CD4-positive, alpha-beta T cell treated with Interleukin-17A for 1 hour (primary cell): ENCODE measurements at places on chromosomes 1 and 21.
A peak's percentile ranks its signal among the peaks of the same experiment; 100 is the strongest.

GRCh38 chr1:81554534-81554933, 246.2 kb upstream of the ADGRL2 start:
- DNase-seq: no peak

DNA sequence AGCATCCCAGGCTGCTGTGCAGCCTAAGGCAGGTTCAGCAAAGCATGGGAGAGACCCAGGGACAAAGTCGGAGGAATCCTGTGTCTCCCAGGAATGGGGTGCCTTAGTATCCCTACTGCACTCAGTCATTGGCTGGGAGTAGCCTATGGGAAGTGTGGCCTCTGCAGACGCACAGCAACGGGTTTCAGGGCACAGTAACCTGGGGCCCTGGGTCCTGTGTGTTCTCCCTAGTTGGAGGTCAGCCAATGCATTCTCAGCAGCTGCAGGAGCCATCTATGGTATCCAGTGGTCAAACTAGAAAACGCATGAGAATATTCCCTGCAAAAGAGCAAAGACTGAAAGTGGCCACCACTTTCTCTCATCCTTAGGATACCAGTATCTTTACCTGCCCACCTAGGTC, 13.7 kb upstream of the C1orf21 start:
- no peak for DNase-seq

DNA sequence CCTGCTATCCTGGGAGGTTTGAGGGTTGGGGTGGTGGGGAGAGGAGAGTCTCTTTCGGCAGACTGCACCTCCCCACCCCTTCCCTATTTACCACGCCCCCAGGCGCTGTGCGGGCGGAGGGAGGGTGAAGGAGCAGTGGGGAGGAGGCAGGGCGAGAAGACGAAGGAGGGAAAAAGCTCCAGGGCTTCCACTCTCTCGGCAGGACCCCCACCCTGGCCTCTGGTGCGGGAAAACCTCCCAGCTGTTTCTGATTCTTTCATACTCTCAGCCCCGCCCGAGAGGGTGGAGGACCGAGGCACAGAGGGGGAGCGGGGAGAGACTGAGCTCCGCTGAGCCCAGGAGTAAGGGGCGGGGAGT, 866 bp upstream of the WNT2B start:
- peak; percentile 14 for DNase-seq

GRCh38 chr21:14560139-14560538, 14.0 kb upstream of the SAMSN1 start:
- DNase-seq: no peak

DNA sequence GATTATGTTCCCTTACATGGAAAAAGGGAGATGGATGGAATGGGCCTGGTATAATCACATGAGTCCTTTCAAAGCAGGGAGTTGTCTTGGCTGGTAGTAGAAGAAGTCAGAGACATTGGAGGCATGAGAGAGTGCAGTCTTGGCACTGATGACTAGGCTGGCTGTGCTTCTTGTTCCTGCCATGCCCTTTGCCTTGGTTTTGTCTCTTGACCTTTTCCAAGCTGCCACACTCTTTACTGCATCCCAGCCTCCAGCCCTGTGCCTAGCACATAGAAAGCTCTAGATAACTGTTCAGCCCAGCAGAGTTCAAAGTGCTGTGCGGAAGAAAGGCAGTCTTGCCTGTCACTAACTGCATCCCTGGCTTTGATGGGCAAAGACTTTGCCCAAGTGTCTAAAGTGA, 412.6 kb downstream of the PRDM2 start:
- no peak for DNase-seq

- no peak for DNase-seq
These were observed 288.4 kb downstream of the SMYD3 start for GRCh38 chr1:246218686-246219085.

DNA sequence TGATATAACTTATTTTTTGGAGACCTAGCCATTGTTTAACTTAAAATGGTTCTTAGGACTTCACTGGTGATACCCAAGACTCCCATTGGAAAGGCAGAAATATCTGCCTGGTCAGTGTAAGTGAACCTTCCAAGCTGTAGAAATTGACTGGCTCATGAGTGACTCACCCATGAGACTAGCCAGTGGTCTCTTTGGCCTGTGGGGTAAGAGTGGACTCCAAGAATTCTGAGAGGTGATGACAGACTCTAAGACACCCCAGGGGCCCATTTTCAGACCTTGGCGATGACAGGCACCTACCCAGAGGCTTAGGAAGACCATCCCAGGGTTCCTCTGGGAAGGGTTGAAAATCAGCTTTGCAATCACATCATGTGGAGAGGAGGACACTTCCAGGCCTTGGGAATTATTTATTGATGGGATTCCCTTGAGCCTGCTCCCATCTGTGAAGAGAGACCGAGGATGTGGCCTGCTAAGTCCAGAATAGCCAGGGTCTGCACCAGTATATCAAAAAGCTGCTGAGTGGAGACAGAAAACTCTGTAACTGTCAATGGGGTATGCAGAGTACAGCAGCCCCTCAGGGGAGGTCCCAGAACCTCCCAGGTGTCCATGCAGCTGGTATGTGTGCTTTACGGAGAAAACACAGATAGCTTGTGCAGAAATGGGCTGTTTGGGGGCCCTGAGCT, 78.9 kb downstream of the KAZN start:
- DNase-seq: no peak

DNA sequence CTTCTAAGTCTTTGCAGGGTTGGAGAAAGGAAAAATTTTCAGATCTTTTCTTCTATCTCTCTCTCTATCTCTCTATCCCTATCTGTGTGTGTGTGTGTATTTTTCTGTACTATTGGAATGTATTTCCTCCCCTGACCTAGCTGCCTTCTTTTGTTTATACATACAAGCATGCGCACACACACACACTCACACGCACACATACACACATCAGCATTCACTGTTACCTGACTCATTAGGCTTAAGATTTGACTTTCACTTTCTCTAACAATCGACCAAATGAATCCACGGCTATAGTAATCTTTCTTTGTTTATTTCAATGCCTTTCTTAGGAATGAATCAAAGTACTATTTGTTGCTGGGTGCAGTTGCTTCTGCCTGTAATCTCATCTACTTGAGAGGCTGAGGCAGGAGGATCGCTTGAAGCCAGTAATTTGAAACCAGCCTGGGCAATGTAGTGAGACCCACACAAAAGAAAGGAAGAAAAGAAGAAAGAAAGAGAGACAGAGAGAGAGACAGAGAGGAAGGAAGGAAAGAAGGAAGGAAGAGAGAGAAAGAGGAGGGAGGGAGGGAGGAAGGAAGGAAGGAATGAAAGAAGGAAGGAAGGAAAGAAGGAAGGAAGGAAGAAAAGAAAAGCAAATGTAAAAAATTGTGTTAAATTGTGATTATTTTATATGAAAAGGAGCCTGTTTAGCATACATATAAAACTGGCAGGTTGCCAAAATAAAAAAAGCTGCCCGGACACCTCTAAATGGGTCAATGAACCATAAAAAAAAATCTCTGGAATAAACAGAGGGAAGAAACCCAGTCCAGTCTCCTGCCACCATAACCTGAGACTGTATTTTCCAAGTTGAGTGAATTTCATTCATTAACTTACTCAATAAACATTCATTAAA, 206.8 kb downstream of the ZNF326 start:
- no peak for DNase-seq

- DNase-seq: no peak
These were observed 5.8 kb downstream of the S100A8 start for GRCh38 chr1:153384958-153385580.

GRCh38 chr21:14366998-14367397, 15.9 kb downstream of the HSPA13 start:
- DNase-seq: no peak

DNA sequence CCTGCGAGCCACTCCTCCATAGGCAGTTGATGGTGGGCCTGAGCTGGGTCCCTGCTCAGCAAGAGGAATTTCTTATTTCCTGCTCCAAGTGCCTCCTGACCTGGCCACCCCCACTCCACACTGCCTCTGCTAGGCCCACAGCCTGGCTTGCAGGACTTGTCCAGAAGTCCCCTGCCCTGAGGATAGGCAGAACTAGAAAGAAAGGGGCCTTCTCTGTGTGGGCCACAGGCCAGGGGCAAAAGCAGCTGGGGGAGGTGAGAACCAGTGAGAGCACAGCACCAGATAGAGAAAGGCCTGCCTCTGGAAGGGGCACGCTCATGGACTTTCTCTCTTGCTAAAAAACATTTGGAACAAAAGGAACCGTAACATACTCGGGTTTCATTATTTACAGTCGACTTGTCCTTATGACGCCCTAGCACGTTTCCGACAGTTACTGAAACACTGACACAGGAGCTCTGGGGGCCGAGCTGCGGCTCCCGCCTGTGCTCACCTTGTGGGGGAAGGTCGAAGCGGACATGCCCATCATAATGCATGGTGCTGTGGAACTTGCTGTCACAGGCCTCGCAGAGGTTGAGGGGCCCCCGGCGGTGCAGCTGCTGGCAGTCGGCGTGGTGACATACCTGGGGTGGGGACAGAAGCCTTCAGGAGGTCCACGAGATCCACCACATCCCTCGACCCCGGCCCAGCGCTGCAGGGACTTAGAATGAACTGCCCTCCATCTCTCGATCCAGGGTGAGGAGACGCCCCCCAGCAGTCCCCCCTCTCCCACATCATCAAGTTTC, 11.3 kb upstream of the TNFRSF25 start:
- DNase-seq: no peak

GRCh38 chr1:89065079-89065868, at the start of gene GBP1:
GBP1 (minus strand) TSS chr1:89065208; CDS start chr1:89063234, 1,974 bp downstream.
- peak; percentile 74 for DNase-seq
